ENCODE measurements at places on chromosomes 7 and 10.

- DNase-seq, result no peak
Measured at GRCh38 chr7:1690359-1690958, 20.4 kb downstream of the ELFN1 start.

DNA sequence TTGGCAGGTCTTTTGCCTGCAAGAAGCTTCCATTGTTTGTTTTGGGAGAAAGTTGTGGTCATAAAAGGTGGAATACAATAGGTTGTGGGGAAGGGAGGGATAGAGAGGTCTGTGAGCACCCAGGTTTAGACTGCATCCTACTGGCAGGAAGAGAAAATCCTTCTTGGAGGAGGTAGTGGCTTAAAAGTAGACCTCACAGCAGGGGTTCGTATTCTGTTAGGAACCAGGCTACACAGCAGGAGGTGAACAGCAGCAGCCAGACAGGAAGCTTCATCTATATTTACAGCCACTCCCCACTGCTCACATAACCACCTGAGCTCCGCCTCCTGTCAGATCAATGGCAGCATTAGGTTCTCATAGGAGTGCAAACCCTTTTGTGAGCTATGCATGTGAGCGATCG is 245.3 kb downstream of the NSUN6 start:
- DNase-seq, result no peak

GRCh38 chr7:29878081-29878688 is 71.9 kb downstream of the WIPF3 start:
- DNase-seq, result no peak

DNA sequence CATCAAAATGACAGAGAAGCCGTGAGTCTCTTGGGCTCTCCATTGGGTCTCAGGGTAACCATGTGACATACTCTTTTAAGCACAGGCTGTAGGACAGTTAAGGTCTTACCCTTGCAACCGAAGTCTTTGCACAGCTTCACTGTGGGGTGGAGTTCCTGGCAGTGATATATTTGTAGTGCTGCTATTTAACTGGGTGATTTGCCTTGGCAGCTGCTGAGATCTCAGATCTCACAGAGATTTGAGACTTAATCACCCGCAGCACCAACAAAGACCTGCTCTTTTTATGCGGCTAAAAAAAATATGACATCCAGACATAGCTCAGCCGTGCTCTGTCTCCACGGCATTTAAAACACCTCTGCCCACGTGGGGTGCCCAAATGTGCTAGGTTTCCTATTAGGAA is 63.4 kb upstream of the NPTX2 start:
- no peak for DNase-seq

- DNase-seq, result no peak
Measured at GRCh38 chr10:98446151-98446660, 529 bp downstream of the HPS1 start.

- no peak for DNase-seq
Measured at GRCh38 chr7:22129166-22129565, 183.5 kb upstream of the CDCA7L start.

- no peak for DNase-seq
Measured at GRCh38 chr7:141119187-141119586, 45.3 kb downstream of the TMEM178B start.

DNA sequence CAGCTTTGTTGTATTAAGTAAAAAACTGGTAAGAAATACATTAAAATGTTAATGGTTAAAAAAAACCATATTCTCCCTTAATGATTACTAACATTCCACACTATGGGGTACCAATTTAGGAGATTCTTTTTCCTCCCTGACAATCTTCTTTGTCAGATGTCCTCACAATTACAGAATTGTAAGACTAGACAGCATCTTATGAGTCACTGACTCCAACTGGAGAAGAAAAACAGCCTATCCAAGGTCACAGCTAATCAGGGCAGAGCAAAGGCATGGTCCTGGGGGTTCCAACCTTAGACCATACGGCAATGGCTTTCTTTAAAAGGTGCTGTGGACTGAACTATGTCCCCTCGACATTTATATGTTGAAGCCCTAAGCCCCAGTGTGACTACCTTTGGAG is 127.6 kb downstream of the DLG5 start:
- no peak for DNase-seq

DNA sequence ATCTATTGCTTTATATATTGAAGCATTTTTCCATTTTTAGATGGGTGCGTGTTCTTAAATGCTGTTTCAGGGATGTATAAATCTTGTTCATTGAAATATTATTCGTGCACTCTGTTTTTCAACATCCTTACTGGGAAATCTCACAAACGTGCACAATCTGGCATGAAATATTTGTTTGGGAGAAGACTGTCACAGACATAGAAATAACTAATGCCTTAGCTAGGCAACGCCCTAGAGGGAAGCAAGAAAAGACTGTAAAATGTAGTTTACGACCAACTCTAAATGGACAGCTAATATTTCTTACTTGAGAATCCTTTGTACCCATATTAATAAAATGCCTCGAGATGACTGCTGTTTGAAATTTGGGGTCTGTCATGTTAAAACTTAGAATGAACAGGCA is 8.9 kb downstream of the DOCK4 start:
- no peak for DNase-seq

GRCh38 chr10:48890888-48891850 is 48.5 kb downstream of the LRRC18 start:
- no peak for DNase-seq

- DNase-seq, result no peak
Measured at GRCh38 chr10:35921866-35922350, 279.8 kb upstream of the FZD8 start.

- no peak for DNase-seq
Measured at GRCh38 chr7:116762971-116763370, 91.0 kb downstream of the MET start.

GRCh38 chr10:98267069-98267893 is 713 bp downstream of the LOXL4 start:
- DNase-seq, result no peak

DNA sequence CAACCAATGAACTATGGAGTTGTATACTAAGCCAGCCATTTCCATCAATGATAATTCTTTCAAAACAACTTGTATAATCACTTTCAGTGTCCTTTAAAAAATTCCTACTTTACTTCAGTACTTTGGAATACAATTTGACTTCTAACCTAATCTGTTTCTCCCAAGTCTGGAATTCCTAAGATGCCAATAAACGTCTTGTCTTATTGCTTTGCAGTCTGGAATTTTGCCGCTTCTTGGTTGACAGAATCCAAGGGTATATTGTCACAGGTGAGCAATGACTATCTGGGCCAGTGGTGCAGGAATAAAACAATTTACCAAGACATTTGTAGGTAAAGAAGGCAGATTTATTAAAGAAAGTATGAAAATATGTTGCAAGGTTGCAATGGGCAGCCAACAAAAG is 21.8 kb downstream of the RP9 start:
- DNase-seq, result no peak

DNA sequence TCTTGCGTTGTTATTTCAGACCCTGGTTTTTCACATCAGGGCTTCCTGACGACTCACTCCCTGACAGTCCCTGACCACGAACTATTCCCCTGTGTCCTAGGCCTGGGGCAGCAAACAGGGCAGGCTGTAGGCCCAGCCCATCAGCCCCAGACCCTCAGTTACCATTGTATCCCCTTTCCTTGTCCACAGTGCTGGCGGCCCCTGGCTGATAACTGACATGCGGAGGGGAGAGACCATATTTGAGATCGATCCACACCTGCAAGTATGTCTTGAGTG is 50.5 kb upstream of the TRIM8 start:
- DNase-seq, result no peak

GRCh38 chr10:122650331-122650730 is 49.3 kb downstream of the C10orf120 start:
- DNase-seq, result no peak

- DNase-seq, result no peak
Measured at GRCh38 chr10:100462709-100463108, at the start of gene WNT8B. TSS of gene WNT8B (plus strand) at chr10:100463009. CDS start at chr10:100463169, 160 bp downstream.

GRCh38 chr10:33102071-33102470 is 144.0 kb upstream of the ITGB1 start:
- no peak for DNase-seq

DNA sequence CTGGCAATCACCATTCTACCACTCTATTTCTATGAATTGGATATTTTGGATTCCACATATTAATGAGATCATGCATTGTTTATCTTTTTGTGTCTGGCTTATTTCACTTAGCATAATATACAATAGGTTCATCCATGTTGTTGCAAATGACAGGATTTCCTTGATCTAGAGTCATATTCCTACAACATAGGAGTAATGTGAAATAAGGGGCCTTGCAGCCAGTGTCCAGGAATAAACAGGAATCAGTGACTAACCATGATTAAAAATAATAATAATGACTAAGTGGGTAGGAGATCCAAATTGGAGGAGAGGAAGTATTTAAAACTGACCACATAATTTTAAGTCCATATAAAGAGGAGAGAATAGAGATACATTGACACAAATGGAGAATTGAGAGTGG is 49.9 kb downstream of the SCIN start:
- no peak for DNase-seq

- no peak for DNase-seq
Measured at GRCh38 chr7:157554393-157555238, 217.8 kb downstream of the DNAJB6 start.

DNA sequence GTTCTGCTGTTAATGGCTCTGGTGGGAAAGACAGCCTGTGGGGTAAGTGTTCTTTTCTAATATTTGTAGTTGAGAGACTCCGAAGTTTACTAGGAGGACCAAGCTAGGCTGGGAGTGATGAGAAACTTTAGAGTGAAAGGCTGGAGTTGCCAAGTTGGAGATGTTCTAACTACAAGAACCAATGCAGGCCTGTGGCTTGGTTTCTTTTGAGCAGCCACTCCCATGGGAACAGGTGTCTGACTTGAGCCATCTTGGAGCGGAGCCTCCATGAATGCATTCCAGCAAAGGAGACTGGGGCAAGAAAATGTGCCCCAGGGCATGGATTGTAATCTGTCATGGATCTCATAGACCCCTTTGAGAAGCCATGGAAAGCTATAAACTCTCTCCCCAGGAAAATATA is 296 bp downstream of the HABP2 start:
- no peak for DNase-seq

- no peak for DNase-seq
Measured at GRCh38 chr10:131311661-131312477, at the start of gene TCERG1L. TSS of gene TCERG1L (minus strand) at chr10:131311721. CDS start at chr10:131311635, 86 bp downstream.

- DNase-seq, result no peak
Measured at GRCh38 chr10:109866995-109867635, 56.2 kb downstream of the XPNPEP1 start.

DNA sequence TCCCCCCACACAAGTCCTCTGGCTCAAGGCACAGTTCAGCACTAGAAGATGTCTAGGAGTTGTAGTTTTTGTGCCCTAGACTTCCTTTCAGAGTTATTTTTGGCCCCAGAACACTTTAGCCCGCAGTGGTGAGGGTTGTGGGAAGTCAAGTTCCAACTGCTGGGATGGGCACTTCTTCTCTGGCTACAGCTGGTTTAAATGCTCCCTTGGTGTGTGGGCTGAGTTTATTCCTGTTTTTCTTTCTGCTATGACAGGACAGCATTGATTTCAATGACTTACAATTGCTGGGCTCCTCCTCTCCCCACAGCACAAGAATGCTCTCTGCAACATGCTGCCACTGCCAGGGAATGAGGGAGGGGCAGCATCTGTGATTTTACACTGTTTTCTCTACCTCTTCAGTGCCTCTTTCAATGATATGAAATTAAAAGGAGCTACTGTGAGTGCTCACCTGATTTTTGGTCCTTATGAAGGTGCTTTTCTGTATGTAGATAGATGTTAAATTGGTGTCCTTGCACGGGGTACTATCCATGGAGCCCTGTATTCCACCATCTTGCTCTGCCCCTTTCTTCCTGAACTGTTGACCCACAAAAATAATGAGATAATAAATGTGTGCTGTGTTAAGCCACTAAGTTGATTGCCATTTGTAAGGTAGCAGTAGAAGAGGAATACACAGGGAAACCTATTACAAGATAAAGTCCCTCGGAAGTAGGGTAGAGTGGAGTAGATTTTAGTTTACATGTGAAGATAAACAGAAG is 56.3 kb downstream of the SLC13A1 start:
- DNase-seq, result no peak

GRCh38 chr10:19629567-19629966 is 186.7 kb upstream of the PLXDC2 start:
- DNase-seq, result no peak

DNA sequence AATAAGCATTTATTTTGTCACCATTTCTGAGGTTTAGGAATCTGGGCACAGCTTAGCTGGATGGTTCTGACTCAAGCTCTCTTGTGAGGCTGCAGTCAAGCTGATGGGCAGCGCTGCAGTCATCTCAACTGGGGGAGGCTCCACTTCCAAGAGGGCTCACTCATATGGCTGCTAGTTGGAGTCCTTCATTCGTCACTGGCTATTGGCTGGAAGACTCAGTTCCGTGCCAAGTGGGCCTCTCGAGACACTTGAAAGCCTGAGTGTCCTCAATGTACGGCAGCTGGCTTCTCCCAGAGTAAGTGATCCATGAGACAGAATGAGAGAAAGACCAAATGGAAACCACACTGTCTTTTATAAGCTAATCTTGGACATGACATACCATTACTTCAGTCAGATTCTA is 21.6 kb upstream of the COL13A1 start:
- no peak for DNase-seq

DNA sequence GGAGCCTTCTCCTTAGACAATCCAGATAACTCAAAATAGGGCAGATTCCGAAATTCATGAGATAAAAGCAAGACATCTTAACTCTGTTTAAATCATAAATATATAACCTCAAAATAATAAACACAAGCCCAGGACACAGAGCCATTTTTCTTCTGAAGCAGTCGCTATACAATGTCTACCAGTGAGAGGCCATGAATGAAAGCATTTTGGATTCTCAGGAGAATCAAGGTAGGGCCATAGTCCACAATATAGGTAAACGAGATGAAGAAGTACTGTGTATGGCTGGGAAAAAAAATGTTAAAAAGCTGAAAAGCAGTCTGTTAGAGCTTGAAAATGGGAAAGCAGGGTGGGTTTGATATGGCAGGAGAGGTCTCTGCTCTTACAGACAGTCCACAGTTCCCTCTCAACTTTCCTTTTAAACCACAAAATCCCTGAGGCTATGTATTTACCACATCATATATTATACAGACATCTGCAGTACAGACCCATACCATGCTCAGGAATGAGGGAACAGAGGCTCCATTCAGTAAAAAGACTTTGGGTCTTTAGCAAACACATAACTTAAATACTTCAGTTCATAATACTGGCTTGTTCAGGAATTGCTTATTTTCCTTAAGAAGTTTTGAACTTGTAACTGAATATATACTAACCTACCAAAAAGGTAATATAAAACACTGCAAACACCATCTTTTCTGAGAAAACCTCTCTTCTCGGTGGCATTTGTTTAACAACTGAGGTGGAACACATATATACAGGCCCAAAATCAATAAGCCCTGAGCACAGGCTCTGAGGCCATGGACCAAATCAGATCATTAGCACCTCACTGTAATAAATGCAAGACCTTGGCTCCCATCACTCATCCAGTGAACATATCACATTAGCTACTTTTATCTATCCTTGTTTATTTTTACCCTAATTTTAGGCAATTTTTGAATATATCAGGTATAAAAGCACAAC is 109.3 kb downstream of the SORBS1 start:
- no peak for DNase-seq

All from NK-92 treated with Interleukin-12 subunit alpha and Interleukin-12 subunit beta, amount 100 ng/mL, for 24 hours (cell line).